NCI-H1417 treated with DMSO at 0.1 percent for 48 hours (cell line): ENCODE measurements at places on chromosomes 2 and 18.

DNA sequence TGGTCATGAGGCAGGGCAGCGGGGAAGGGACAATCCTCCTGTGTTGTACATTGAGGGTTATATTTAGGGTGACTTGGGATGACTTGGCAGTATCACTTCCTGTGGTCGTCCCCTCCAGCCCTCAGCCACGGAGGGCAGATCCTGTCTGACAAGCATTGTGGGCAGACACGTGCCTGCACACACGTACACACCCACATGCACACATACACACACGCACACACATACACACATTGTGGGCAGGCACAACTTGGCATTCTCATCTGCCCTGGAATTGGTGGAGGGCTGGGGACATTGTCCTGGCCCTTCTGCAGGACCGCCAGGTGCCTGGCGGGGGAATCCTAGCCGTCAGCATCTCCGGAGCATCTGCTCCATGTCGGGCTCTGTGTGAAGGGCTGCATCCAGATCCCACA, 47.6 kb downstream of the ODC1 start:
- DNase-seq = no peak

GRCh38 chr2:98134172-98135005, 47.4 kb downstream of the VWA3B start:
- DNase-seq = no peak

- DNase-seq = no peak
Measured at GRCh38 chr2:198775737-198776136, 682.0 kb downstream of the SATB2 start.

DNA sequence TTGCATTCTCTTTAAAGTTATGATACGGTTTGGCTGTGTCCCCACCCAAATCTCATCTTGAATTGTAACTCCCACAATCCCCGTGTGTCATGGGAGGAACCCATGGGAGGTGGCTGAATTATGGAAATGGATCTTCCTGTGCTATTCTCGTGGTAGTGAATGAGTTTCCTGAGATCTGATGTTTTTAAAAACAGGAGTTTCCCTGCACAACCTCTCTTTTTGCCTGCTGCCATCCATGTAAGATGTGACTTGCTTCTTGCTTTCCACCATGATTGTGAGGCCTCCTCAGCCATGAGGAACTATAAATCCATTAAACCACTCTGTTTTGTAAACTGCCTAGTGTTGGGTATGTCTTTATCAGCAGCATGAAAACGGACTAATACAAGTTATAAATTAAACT, 37.5 kb upstream of the SESTD1 start:
- no peak for DNase-seq

- no peak for DNase-seq
Measured at GRCh38 chr18:66972681-66973080, 368.8 kb upstream of the CDH19 start.

- no peak for DNase-seq
Measured at GRCh38 chr2:71682341-71682740, 229.0 kb downstream of the DYSF start.

GRCh38 chr18:65409261-65409660, 341.6 kb upstream of the CDH7 start:
- no peak for DNase-seq
